ENCODE measurements at places on chromosomes 7 and 10.

- no peak for DNase-seq
Measured at GRCh38 chr7:158453663-158454062, 134.0 kb downstream of the PTPRN2 start.

GRCh38 chr7:149881328-149882247 lies 7.8 kb downstream of the ATP6V0E2 start:
- peak; percentile 2 for DNase-seq

- DNase-seq, result no peak
Measured at GRCh38 chr10:29598851-29599311, 35.9 kb downstream of the SVIL start.

- no peak for DNase-seq
Measured at GRCh38 chr7:73683788-73684693, 644 bp downstream of the BUD23 start.

DNA sequence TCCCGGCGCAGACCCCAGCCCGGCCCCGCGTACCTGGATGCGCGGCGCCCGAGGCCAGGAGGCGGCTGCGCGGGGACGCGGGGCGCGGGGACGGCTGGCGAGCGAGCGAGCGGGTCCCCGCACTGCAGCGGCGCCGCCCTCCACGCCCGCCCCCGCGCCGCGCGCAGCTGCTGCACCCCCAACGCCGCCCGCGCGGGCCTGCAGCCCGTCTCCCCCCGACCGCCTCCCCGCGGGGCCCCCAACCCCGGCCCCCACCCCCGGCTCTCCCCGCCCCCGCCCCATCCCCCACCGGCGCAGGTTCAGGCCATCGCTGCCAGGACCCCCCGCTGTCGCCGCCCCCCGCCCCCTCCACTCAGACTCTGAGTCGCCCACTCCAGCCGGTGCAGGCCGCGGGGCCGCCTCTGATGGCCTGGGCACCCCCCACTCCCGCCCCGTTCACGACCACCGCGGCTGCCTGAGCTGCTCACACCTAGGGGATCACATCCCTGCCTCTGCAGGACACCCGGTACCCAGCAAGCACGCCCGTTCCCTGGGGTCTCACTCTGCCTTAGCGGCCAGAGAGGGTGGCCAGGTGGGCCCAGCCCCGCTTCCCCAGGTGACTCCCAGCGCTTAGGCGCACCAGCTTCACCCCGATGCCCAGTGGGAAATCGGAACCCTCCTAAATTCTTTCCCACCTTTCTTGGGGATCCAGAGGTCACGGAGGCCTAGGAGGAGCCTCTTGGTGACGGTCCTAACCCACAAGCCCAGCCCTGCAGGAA lies 13.9 kb upstream of the DNAAF5 start:
- no peak for DNase-seq

- no peak for DNase-seq
Measured at GRCh38 chr10:110337906-110338305, 33.2 kb upstream of the SMNDC1 start.

- DNase-seq, result no peak
Measured at GRCh38 chr10:84837877-84838276, 509.5 kb downstream of the CCSER2 start.

- no peak for DNase-seq
Measured at GRCh38 chr10:69734416-69734796, 67.3 kb upstream of the COL13A1 start.

GRCh38 chr10:44780426-44780825 lies 130.7 kb upstream of the TMEM72 start:
- no peak for DNase-seq

DNA sequence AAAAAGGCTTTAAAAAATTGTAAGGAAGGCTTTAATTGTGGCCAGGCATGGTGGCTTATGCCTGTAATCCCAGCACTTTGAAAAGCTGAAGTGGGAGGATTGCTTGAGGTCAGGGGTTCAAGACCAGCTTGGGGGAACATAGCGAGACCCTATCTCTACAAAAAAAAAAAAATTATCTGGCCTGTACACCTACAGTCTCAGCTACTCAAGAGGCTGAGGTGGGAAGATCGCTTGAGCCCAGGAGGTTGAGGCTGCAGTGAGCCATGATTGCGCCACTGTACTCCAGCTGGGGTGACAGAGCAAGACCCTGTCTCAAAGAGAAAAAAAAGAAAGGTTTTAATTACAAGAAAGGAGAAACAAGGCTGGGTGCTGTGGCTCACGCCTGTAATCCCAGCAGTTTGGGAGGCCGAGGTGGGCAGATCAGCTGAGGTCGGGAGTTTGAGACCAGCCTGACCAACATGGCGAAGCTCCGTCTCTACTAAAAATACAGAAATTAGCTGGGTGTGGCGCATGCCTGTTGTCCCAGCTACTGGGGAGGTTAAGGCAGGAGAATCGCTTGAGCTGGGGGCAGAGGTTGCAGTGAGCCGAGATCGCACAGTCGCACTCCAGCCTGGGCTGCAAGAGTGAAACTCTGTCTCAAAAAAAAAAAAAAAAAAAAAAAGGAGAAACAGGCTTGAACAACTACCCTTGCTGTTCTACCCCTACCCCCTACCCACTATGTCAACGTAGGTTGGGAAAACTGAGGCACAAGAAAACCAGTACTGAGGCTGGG lies 83.7 kb downstream of the CARD11 start:
- peak; percentile 42 for DNase-seq

- no peak for DNase-seq
Measured at GRCh38 chr10:131126321-131127137, 185.0 kb downstream of the TCERG1L start.

All from NB4 (cell line).